Urinary bladder (tissue), 4 donors: ENCODE measurements at places on chromosomes 7 and 10. TPM values are rescaled to one million over a fixed set of nuclear protein-coding genes. Genes with fewer than 3 reads are reported as not detected.

DNAJC12 gene
- total RNA-seq: 9.8 TPM

TAX1BP1 gene
- 115 TPM for total RNA-seq

ARHGAP22 gene
- 6.0 TPM for total RNA-seq

TWIST1 gene
- total RNA-seq: 22.9 TPM

RRP12 gene
- 14.0 TPM for total RNA-seq

TMEM196 gene
- total RNA-seq: 1.0 TPM

LIPF gene
- not detected for total RNA-seq

EBLN1 gene
- total RNA-seq: not detected

ATE1 gene
- 62.7 TPM for total RNA-seq
